ENCODE measurements at places on chromosomes 13 and 19. TPM values are rescaled to one million over a fixed set of nuclear protein-coding genes. Genes with fewer than 3 reads are reported as not detected.

DNA sequence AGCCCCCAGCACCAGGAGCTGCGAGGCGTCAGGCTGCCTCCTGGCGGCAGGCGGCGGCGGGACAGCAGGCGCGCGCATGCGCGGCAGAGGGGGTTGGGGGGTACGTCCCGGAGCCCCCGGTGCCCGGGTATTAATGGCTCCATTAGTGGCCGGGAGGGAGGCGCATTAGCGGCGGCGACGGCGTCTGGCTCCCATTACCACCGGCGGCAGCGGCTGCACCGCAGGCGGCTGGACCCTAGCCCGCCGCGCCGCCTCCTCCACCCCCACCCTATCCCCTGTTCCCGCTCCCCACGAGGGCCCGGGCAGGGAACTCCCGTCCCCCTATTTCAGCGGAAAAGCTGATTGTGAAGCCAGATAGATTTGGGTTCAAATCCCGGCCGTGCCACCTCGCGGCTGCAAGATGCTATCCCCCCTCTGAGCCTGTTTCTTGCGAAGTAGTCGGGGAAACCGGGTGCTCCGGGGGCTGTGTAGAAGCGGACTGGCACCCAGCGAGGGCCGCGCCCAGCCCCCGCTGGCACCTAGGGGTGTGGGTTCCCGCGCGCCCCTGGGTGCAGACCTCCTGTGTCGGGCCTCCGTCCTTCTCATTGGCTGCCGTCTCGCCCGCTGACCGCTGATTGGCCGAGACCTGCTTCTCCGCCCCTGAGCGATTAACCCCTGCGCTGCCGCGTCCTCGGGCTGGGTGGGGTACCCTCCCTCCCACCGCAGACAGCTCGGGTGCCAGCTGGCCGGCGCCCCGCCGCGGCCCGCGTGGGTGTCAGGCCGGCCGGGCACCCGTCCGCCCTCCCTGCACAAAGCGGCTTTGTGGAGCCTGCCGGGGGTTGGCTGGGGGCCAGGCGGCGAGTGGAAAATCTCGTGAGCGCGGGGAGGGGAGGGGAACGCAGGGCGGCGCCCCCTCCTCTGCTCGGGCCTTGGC lies 11.1 kb downstream of the CIC start:
- DNase-seq, result peak; percentile 86
- peaks cover 19% of the 10 kb centered on the region for H3K36me3 ChIP-seq
- peak overlapping the region; percentile 93 for H3K27ac ChIP-seq
- H3K27me3 ChIP-seq, result no peaks in the 10 kb centered on the region
- peaks cover 44% of the 10 kb centered on the region for H3K4me1 ChIP-seq
- peak overlapping the region; percentile 91 for H3K4me3 ChIP-seq

DNA sequence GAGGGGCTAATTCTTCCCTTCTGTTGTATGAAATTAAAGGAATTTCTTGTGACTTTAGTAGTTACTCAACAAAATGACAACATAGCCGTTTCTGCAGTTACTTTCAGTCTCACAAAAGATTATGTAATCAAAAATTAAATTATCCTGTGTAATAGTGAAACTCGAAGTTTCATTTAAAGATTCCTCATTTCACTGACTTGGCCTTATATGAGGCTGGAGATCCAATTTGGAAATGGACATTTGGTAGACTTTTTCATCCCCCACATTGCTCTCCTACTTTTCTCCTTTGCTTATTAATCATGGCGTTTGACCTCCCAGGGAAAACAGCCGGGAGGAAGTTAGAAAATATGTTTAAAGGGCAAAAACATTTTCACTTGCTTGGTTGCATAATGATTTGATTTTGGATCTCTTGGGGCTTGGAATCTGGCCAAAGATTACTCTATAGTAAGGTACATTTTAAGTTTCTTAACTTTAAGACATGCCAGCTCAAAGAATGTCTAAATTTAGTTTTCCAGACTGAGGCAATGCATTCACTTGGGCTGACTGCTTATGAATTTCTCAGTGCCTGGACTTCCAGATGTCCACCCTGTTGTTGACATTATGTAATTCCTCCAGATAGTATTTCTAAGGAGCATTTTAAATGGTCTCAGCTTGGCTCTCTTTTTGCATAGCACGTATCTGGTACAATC lies 1364.9 kb upstream of the MIR17HG start:
- no peak for DNase-seq
- no peak overlapping the region for H3K4me3 ChIP-seq
- H3K27ac ChIP-seq, result no peak overlapping the region
- H3K4me1 ChIP-seq, result no peaks in the 10 kb centered on the region

GRCh38 chr13:34879851-34880250 lies 62.2 kb upstream of the NBEA start:
- H3K36me3 ChIP-seq, result no peaks in the 10 kb centered on the region
- no peaks in the 10 kb centered on the region for H3K27me3 ChIP-seq
- no peak overlapping the region for H3K27ac ChIP-seq

DNA sequence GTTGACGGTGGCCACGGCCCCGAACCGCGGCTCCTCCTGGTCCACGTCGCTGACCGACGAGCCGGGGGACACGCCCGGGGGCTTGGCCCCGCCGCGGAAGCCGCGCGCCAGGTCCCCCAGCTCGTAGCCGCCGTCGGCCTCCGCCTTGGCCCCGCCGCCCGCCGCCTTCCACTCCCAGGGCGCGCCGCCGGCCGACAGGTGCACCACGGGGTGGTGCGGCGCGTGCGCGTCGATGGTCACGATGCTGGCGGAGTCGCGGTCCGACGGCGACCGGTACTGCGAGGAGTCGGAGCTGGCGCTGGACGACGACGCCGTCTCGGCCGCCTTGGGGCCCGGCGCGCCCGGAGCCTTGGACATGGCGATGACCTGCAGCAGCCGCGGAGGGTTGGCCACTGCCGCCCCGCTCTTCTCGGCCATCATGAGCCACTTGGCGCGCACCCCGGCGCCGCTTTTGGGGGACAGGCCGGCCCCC lies 9.0 kb downstream of the PLPPR3 start:
- H3K36me3 ChIP-seq, result peaks cover 57% of the 10 kb centered on the region
- H3K27me3 ChIP-seq, result no peaks in the 10 kb centered on the region
- no peak overlapping the region for H3K4me3 ChIP-seq
- DNase-seq, result no peak
- no peak overlapping the region for H3K27ac ChIP-seq

- no peak overlapping the region for H3K27ac ChIP-seq
- no peak for DNase-seq
These were observed 32.8 kb downstream of the TMEM161A start for GRCh38 chr19:19105365-19106055.

DNA sequence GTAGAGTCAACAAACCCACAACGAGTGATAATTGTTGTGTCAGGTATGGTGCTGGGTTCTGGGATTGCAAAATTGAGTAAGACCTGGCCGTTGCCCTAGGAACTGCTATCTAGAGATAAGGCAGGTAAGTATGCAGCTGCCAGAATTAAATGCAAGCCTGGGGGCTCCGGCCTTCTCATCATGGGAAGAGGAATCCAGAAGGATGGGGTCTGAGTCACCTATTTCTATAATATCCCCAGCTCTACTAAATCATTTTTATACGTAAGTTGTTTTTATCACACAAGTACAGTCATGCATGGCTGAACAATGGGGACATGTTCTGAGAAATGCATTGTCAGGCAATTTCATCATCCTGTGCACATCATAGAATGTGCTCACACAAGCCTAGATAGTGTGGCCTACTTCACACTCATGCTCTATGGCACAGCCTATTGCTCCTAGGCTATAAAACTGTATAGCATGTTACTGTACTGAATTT lies 203.0 kb downstream of the KLF5 start:
- peaks cover 8% of the 10 kb centered on the region for H3K4me1 ChIP-seq
- no peaks in the 10 kb centered on the region for H3K36me3 ChIP-seq
- no peak for DNase-seq
- H3K27me3 ChIP-seq, result peaks cover 17% of the 10 kb centered on the region

GRCh38 chr13:75691183-75691582 lies 55.1 kb downstream of the LMO7 start:
- no peak overlapping the region for H3K4me3 ChIP-seq
- peaks cover 4% of the 10 kb centered on the region for H3K4me1 ChIP-seq
- no peak for DNase-seq
- H3K27me3 ChIP-seq, result no peaks in the 10 kb centered on the region

- H3K27me3 ChIP-seq, result no peaks in the 10 kb centered on the region
- peak; percentile 80 for DNase-seq
- H3K4me1 ChIP-seq, result peaks cover 1% of the 10 kb centered on the region
- H3K27ac ChIP-seq, result peak overlapping the region; percentile 95
- peaks cover 7% of the 10 kb centered on the region for H3K36me3 ChIP-seq
- peak overlapping the region; percentile 89 for H3K4me3 ChIP-seq
These were observed 406 bp upstream of the NUMBL start for GRCh38 chr19:40690693-40691420.

DNA sequence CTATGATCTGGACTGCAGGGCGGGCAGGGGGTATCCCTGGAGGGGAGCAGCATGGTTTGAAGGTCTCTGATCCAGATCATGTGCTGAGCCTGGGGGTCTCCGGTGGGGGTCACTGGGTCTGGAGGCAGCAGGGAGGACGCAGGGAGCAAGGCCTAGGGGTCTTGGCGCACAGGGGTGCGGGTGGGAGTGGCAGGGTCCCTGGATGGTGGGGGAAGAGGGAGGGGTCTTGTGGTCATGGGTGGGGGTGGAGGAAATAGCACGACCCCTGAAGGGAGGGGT lies 1.9 kb downstream of the BTBD2 start:
- peaks cover 6% of the 10 kb centered on the region for H3K36me3 ChIP-seq
- peak overlapping the region; percentile 70 for H3K4me3 ChIP-seq
- H3K4me1 ChIP-seq, result peaks cover 2% of the 10 kb centered on the region
- no peaks in the 10 kb centered on the region for H3K27me3 ChIP-seq
- no peak overlapping the region for H3K27ac ChIP-seq
- no peak for DNase-seq

DNA sequence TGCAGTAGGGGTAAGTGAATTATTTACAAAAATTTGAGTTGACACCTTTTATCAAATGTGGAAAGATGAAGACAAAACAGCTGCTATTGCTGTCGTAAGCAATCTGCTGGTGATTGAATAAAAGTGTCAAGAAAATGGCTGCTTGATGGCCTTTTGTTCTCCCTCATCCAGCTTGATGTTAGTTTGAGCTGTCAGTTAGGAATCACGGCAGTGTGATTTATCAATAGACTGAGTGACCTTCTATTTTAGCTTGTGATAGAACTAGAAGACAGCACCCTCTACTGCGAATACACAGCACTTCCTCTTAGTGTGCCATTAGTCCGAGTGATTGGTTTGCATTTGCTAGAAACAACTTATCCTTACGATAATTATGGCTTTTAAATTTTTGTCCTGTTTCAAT lies 76.3 kb downstream of the MZT1 start:
- peaks cover 14% of the 10 kb centered on the region for H3K27me3 ChIP-seq
- H3K27ac ChIP-seq, result no peak overlapping the region
- no peak overlapping the region for H3K4me3 ChIP-seq
- no peaks in the 10 kb centered on the region for H3K36me3 ChIP-seq
- no peaks in the 10 kb centered on the region for H3K4me1 ChIP-seq

DNA sequence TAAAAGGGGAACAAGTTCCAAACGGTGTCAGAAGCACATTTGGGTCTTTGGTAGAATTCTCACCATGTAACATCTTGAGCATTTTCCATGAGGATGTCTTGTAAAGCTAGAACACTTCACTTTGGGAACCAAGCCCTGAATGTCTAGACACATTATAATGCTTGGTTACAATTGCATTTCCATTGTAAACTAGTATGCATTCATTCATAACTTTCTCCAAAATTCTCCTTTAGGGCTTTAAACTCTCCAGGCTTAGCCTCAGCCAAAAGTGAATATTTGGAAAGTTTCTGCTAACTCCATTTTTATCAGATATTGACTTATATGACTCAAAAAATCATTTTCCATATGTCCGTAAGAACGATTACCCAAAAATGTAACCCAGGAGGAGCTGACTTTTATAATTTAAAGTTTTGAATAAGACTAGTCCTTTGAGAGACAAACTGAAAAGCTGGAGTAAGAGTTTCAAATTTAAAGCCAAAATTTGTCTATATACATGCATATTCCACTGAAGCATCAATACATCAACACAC lies 1170.4 kb downstream of the EFNB2 start:
- no peaks in the 10 kb centered on the region for H3K27me3 ChIP-seq
- H3K27ac ChIP-seq, result no peak overlapping the region
- no peaks in the 10 kb centered on the region for H3K4me1 ChIP-seq
- no peaks in the 10 kb centered on the region for H3K36me3 ChIP-seq

GRCh38 chr19:45418802-45419201 lies 4.9 kb downstream of the ERCC1 start:
- no peak overlapping the region for H3K4me3 ChIP-seq
- no peaks in the 10 kb centered on the region for H3K27me3 ChIP-seq
- peaks cover 25% of the 10 kb centered on the region for H3K4me1 ChIP-seq
- no peak for DNase-seq
- peak overlapping the region; percentile 62 for H3K27ac ChIP-seq

DNA sequence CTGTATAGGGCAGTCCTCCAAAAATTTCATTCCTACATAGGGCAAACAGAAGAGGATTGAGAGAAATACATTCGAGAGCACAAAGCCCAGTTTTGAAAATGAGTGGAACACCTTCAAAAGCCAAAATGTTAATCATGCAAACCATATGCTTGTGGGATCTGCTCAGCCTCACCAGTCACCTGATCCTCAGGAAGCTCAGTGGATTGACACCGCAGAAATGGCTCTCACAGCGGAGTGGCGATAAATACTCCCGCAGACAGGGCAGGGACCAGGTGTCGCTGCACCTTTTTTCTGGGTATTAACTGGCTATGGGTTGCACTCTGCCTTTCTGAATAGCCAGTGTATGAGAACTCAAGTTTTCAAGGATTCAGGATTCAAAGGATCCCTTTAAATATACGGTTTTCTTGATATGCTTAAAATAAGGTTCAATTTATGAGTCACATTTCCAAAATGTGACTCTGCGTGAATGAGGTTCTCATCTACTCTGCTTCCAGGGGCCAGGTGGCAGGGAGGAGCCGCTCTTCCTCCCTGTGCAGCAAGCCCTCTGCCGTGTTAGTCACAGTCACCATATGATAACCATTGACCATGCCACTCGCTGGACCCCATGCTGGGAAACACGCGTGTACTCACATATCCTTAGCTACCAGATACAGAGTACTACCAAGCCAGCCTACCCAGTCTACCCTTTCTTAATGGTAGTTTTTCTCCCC lies 18.3 kb upstream of the DHRS12 start:
- peak overlapping the region; percentile 15 for H3K4me3 ChIP-seq
- no peak overlapping the region for H3K27ac ChIP-seq
- no peak for DNase-seq
- H3K36me3 ChIP-seq, result no peaks in the 10 kb centered on the region
- peaks cover 37% of the 10 kb centered on the region for H3K27me3 ChIP-seq

DNA sequence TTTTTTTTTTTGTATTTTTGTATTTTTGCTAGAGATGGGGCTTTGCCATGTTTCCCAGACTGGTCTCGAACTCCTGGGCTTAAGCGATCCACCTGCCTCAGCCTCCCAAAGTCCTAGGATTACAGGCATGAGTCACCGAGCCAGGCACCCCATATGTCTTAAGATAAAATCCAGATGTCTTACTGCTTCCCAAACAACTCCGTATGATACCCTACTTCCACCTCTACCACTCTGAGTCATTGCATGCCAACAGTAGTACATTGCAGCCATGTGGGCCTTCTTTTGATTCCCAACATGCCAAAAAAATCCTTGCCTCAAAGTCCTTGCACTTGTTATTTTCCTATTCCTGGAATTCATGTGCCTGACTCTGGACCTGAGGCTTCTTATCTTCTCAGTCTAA lies 799.2 kb downstream of the GPC5 start:
- no peak for DNase-seq
- no peak overlapping the region for H3K4me3 ChIP-seq
- no peaks in the 10 kb centered on the region for H3K27me3 ChIP-seq
- H3K27ac ChIP-seq, result no peak overlapping the region
- H3K4me1 ChIP-seq, result no peaks in the 10 kb centered on the region

MARCHF2 gene
- total RNA-seq, result 13.0 TPM

HIPK4 gene
- not detected for total RNA-seq

ADGRE3 gene
- not detected for total RNA-seq

NAT14 gene
- 20.2 TPM for total RNA-seq

LRP3 gene
- total RNA-seq, result 0.30 TPM
